NCI-H748 treated with DMSO at 0.1 percent for 48 hours (cell line): ENCODE measurements at places on chromosomes 11 and 22.

GRCh38 chr11:69380921-69381581 lies 87.1 kb downstream of the MYEOV start:
- DNase-seq = no peak

DNA sequence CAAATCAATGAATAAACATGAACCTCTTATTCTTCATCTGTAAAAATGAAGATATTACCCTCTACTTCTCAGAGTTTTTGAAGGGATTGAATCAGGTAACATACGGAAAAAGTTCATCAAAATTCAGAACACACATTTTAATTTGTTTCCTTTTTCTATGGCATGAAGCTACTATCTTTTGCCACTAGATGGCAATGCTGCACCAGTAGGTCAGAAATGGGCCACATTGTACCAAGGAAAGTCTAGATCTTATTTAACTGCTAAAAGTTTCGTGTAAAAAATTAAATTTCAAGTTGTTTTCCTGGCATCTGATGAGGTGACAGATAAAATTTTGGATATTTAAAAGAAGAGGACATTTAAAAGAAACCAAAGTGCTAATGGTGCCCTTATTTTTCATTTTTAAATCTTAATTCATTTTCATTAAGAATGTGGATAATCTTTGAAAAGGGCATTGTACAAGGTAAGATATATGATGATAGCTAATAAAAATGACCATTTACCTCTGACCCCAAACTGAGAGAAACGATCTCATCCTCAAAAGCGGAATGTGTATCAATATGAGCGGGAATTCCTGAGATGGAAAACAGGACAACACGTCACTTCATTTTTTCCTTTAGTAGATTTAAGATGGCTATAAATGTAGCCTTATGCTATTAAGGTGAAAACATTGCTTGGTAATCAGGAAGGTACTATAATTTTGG lies 16.1 kb downstream of the ALKBH8 start:
- DNase-seq = peak; percentile 0

GRCh38 chr11:31818874-31819331 lies 7.8 kb upstream of the PAX6 start:
- DNase-seq = no peak

DNA sequence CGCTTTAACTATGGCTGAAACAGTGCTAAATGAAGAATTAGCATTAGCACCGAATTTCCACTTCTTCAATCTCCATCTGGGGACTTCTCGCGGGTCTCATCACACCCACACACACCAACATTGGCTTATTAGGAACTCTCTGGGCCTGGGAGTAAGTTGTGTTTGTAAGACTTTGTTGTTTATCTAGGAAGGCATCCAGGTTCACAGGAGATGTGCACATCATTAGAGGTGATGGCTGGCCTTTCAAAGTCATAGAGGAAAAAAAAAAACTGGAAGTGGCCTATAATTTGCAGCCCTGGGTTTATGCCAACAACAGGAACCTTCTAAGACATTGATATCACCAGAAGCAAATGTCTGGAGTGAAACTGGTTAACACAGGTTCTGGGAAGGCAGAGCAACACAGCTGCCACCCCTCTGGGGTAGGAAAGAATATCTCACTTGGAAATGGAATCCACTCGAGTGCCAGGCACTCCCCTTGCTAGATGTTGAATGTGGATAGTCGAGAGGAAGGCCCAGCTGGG lies 84.5 kb downstream of the TRAF6 start:
- DNase-seq = no peak

DNA sequence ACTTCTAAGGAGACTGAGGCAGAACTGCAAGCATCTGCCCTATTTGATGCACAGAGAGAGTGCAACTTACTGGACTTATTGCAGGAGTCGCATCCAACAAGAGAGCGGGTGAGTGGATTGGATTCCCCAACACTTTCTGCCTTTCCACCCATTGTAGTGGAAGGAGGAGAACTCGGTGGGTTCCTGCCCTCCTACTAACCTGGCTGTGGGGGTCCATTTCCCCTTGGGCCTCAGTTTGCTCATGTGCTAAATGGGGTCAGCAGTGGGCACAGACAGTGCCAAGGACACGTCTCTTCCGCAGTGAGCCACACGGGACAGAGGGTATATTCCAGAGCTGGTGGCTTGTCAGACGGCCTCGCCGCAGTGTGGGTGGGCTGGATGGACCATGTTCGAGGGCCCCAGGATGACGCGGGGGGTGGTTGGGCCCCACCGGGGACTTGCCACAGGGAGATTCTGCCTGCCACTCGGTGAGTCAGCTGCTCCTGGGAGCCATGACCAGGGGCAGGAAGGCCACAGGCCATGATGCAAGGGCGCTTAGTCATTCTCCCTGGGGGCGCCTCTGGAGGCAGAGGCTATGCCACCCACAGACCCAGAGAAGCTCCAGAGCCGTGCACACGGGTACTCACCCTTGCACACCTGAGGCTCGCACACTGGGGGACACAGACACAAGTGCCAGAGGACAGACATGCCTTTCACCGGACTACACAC lies 8.2 kb downstream of the ALX4 start:
- no peak for DNase-seq

GRCh38 chr11:27514076-27514475 lies 7.5 kb upstream of the LIN7C start:
- DNase-seq = no peak

DNA sequence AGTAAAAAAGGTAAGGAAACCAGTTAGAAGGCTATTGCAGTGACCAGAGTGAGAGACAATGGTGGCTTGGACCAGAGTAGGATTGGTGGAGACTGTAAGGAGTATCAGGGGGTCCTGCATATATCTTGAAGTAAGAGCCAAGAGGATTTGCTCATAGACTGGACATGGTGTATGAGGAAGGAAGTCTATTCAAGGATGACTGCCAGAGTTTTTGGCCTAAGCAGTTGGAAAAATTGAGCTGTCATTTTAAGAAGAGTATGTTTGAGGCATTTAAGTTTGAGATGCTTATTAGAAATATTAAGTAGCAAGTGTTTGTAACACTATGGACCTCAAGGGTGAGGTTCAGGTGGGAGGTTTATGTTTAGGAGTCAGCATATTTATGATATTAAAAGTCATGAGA lies 596.6 kb downstream of the METTL15 start:
- no peak for DNase-seq

DNA sequence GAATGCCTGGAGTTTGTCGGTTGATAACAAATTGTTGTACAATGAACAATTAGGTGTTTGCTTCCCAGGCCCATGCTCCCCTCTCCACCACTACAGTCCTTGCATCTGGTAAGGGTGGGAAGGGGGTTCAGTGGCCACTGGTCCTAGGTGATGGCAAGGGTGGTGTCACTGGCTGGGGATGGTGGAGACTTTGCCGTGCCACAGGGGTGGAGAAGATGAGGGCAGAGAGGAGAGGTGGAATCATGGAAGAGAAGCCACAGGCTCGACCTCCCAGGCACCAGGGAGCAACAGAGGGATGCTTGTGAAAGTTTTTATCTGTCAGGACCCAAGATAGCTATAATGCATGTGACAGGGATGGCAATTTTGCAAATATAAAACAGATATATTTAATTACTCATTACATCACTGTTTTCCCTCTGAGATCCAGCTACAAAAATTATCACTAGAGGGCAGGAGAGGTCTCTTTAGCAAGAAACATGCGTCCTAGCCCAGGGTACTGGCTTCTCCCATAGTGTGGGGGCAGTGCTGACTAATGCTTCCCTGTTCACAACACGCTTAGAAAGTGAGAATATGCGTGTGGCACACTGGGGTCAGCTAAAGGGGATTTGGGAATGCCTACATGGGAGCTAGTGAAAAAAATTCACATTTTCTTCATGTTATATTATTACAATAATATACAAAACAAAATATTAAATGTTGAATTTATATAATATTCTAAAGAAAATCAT lies 49.0 kb upstream of the AMPD3 start:
- DNase-seq = peak; percentile 75

DNA sequence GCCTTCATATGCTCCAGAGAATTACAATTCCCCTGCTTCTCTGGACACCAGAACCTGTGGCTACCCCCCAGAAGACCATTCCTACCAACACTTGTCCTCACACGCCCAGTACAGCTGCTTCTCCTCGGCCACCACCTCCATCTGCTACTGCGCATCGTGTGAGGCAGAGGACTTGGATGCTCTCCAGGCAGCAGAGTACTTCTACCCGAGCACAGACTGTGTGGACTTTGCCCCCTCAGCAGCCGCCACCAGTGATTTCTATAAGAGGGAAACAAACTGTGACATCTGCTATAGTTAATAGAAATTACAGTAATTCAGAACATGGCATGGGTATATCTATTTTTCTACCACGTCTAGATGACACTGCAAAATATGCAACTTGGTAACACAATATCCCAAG lies 9.8 kb downstream of the POU2AF3 start:
- DNase-seq = peak; percentile 21

DNA sequence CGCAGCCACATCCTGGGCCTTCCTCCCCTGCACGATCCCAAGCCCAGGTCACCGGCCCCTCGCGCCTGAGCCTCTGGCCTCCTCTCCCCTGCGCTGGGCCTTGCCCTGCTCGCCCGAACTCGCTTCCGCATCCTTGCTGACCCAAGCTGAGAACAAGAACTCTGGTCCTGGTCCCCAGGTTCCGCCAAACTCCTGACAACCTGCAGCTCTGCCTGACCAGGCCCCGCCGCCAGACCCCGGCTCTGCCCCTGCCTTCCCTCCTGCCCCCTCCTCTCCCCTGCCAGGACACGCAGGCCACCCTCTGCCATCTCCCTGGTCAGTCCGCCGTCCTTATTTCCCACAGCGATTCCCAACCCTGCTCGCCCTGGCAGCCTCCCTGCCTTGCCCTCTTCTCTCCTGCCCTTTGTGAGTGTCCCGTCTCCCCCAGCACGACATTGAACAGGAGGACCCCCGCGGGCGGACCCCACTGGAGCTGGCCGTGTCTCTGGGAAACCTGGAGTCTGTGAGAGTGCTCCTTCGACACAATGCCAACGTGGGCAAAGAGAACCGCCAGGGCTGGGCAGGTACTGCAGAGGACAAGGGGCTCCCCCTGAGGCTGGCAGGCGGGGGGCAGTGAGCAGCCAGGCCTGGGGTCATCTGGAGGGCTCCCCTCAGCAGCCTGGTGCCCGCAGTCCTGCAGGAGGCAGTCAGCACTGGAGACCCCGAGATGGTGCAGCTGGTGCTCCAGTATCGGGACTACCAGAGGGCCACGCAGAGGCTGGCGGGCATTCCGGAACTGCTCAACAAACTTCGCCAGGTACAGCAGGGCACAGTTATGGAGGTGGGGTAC lies 762 bp downstream of the ANKRD13D start:
- no peak for DNase-seq

DNA sequence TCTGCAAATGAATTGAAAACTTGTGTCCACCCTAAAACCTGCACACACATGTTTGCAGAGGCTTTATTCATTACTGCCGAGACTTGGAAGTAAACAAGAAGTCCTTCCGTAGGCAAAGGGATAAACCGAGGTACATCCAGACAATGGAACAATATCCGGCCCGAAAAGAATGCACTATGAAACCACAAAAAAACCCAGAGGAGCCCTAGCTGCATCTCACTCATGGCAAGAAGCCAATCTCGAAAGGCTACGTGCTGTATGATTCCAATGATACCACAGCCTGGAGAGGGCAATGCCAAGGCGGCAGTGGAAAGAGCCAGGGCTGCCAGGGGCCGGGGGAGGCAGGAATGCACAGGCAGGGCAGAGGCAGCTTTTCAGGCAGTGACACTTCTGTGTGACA lies 3.2 kb upstream of the MRPL23 start:
- no peak for DNase-seq

- DNase-seq = no peak
Observed at GRCh38 chr11:92711926-92712325, 257.5 kb upstream of the MTNR1B start.
